ENCODE measurements at places on chromosomes 4 and X. TPM values are rescaled to one million over a fixed set of nuclear protein-coding genes. Genes with fewer than 3 reads are reported as not detected.

DNA sequence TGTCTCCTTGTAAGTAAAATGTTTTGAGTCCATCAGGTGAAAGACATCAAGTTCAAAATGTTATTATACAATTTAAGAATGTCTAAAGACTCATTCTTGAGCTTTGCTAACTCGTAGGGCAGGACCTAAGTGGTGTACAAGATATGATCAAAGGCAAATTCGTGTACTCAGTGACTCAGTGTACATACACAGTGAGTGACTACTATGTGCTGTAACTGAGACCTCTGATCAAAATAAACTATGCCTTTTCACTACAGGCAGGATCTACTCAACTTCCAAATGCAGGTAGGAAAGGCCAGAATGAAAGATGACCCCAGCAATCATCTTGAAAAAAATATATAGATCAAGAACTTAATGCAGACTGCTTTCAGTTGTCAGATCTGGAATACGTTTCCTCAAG is 49.9 kb downstream of the ADGRG2 start:
- no peak for DNase-seq

GRCh38 chrX:65034292-65034667 is 58.0 kb upstream of the ZC4H2 start:
- DNase-seq: no peak

DNA sequence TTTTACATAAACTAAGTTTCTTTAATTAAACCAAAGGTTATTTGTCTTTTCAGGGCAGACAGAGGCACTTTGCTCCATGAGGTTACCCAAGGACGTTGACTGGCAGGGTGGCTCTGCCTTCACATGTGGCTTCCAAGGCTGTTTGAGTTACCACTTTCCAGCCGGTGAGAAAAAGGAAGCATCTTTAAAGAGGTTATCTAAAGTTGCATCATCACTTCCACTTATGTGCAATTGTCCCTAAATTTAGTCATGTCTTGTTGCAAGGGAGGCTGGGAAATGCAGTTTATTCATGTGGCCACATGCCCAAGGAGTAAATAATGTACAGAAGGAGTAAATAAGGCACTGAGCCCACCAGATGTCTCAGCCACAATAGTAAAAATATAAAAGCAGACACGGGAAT is 29.0 kb upstream of the RAP1GDS1 start:
- no peak for DNase-seq

DNA sequence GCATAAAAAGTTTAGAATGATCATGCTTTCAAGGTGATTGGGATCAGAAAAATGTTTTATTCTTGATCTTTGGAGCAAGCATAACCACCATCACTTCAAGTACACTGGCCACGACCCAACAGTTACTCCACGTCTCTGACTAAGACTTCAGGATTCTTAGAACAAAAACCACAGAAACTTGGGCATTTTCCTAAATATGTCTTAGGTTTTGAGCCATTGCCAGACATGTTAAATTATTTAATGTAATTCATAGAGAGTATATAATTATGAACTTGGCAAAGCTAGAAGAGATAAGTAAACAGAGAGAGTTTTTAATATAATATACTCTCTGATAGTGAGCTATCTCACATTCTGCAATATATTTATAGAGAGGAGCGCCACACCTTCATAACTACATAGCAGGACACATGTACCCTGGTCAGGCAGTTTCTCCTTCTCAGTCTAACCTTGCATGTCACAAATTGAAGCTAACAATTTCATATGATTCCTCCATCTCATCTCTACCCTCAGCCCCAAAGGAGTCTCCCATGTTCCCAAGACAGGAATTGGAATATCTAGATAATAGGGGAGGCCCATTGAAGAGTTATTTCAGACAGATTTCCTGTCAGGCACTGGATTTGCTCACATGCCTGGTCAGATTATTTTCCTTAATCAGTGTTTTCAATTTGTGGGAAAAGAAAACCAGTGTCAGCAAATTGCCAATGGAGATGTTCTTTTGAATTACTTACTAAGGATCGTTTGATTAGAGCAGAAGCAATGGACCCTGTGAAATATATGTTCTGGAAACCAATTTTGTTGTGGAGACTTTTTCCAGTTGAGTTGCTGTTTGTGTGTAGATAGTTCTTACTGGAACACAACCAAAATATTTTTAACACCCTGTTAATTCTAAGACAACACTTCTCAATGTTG is 61.7 kb upstream of the GUCY1A1 start:
- no peak for DNase-seq

- no peak for DNase-seq
Observed at GRCh38 chrX:39813631-39814277, 284.0 kb downstream of the BCOR start.

GRCh38 chr4:89204624-89205023 is 93.3 kb downstream of the TIGD2 start:
- DNase-seq: no peak

DNA sequence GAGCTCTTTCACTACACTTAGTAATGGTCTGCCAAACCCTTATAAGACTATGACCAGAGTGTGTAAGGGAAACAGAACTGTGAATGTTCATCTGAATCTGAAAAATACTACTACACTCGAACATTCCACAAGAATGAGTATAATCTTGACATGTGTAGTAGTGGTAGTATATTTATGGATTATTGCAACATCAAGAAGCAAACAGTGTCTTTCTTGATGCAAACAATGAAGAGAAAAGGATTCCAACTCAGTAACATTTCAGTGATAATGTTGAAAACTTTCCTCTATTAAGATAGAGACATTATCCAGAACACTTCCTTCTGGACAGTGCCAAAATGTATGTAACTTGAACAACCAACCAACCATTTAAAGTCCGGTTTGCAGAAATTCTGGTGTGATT is 394.7 kb upstream of the CPEB2 start:
- DNase-seq: no peak

DNA sequence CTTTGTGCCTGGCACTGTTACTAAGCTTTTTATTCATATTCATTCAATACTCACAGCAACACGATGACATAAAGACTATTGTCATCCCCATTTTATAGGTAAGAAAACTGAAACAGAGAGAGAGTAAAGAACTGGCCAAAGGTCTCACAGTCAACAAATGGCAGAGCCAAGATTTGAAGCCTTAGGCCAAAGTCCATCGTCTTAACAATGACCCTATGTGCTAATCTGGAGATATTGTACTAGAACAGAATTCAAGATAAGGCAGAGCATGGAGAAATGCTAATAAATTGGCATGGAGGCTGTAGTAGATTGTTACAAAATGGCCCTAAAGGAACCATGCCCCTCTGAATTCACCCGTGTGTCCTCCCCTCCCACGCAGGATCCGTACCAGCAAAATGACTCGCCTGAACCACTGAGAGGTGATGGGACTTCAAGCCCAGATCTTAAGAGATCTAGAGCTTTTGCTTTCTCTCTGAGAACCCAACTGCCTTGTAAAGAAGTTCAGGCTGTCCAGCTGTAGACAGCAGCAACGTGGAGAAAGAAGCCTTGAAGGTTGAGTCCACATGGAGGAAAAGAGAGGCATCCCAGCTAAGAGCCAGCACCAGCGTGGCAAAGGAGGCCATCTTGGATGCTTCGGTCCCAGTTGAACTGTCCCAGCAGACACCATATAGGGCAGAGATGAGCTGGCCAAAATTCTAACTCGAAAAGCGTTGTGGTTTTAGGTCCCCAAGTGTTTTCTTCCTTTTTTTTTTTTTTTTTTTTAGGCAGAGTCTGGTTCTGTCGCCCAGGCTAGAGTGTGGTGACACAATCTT is 52.8 kb upstream of the RBM47 start:
- DNase-seq: no peak

GRCh38 chr4:124070688-124071484 is 641.6 kb downstream of the ANKRD50 start:
- DNase-seq: no peak

DNA sequence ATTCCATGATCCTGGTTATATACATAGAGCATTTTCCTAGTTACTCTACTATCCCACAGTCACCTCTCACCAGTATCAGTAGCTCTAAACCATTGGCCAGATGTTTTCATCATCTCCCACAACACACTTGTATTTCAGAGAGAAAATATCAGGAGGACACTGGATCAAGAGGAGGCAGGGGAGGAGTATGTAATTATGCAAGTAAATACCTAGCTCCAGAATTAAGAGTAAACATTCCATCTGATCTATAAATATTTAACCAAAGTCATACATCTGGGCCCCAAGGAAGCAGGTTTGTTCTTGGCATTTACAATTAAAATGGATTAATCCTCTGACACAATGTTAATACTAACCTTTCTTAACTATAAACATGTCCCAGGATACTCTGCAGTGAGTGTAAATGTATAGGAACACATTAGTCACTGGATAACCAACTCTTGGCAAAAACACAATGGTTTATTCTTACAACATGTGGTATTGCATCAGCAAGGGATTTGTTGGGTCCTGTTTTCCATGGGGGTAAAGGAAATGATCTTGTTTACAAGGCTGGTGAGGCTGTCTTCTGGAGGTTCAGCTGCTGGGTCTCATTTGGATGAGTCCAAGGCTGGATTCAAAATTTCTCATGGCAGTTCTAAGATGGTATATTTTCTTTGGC is 170.1 kb downstream of the ATG4A start:
- DNase-seq: no peak

GRCh38 chr4:98150092-98150761 is 7.0 kb upstream of the STPG2 start:
- no peak for DNase-seq

The TIGD2 gene
- total RNA-seq: 5.0 TPM

The ZNF732 gene
- total RNA-seq: 30.2 TPM

The NFXL1 gene
- total RNA-seq: 30.1 TPM

The ANKRD37 gene
- 3.0 TPM for total RNA-seq

The DGKK gene
- total RNA-seq: 2.9 TPM

The TEX11 gene
- 0.18 TPM for total RNA-seq

The NMU gene
- 43.5 TPM for total RNA-seq

All from WTC11 (cell line).